ENCODE measurements at places on chromosomes 3 and 15.
A peak's percentile ranks its signal among the peaks of the same experiment; 100 is the strongest.

GRCh38 chr3:196749125-196749524 is 9.5 kb downstream of the PAK2 start:
- no peak for DNase-seq

DNA sequence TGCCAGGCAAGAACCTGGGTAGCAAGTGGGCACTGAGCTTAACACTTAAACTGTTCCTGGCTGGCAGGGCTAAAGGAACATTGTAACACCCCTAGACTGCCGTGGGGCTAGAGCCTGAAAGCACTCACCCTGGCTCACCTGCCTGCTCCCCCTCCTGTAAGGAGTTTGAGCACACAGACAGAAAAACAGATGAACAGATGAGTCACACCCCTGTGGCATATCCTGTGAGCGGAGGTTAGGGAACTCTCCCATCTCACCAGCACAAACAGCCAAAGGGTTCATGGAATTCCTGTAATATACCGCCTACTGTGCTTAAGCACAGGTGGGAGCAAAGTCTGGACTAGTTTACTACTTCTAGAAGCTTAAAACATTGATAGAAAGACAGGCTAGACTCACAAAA is 300.1 kb downstream of the ROBO1 start:
- no peak for DNase-seq

GRCh38 chr3:48662753-48663488 is at the start of gene CELSR3:
TSS of gene CELSR3 (minus strand) at chr3:48662886. CDS start at chr3:48662634, 252 bp downstream.
- DNase-seq, result no peak

GRCh38 chr15:73518876-73519733 is 76.1 kb downstream of the REC114 start:
- DNase-seq, result no peak

GRCh38 chr15:74548241-74548640 is 7.2 kb downstream of the ARID3B start:
- DNase-seq, result no peak

GRCh38 chr3:185900228-185900627 is 37.6 kb downstream of the TRA2B start:
- DNase-seq, result no peak

- DNase-seq, result no peak
Observed at GRCh38 chr3:194865615-194866014, 179.9 kb downstream of the FAM43A start.

DNA sequence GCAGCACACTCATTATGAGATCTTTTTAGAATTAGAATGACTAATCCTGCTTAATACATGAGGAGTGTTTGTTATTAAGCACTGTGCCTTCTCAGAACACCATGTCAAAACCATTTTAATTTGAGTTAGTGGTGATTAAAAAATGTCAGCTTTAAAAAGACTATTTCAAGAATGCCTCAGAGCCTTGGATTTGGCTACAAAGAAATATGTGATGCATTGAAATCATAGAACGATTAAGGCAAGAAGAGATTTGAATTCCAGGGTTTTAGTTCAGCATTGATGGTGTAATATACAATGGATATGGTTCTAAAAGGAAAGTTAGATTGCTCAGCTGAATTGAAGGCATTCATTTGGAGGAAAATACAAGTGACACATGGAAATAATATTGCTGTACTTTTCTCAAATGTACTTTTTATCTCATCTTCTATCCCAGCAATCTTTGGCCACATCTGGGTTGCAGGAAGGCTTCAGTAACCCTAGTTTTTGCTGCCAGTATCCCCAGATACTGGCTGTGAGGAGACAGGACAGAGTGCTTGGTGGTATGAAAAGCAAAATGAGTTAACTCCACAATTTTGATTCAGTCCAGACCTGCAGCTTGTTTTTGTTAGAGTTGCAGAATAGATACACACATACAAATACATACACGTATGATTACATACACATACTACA is 303.8 kb downstream of the CLSTN2 start:
- no peak for DNase-seq

GRCh38 chr3:162584986-162585385 is 1088.4 kb downstream of the OTOL1 start:
- no peak for DNase-seq

DNA sequence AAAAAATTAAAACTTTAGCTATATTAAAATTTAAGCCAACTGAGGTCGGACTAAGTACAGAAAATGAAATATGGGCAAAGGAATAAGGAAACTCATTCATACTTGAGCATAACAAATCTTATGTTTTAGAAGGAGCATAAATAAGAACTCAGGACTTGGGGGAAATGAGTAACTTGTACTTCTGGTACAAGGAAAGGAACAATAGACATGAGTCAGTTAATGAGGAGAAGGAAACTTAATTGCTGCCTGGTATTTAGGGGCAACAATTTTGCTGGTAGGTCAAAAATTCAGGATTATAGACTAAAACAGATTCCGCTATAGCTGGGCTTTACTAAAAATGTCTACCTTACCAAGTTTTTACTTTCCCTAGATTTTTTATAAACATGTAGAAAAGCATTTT is 113.1 kb downstream of the MYO5A start:
- no peak for DNase-seq

DNA sequence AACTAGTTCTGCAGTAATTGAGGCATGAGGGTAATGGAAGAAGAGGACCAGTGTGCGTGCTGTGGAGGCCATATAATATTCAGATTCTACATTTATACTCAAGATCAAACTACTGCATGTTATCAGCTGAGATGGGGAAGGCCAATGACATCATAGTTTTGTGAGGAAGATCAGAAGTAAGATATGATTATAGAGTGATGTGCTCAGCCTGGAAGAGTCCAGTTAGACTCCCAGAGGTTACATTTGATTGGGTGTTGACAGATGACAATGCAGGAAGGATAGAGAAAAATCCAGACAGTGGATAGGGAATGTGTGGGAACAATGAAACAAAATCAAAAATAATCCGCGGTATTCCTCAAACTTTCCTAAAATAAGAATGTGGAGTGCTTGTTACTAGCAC is 35.4 kb downstream of the GOLIM4 start:
- no peak for DNase-seq

DNA sequence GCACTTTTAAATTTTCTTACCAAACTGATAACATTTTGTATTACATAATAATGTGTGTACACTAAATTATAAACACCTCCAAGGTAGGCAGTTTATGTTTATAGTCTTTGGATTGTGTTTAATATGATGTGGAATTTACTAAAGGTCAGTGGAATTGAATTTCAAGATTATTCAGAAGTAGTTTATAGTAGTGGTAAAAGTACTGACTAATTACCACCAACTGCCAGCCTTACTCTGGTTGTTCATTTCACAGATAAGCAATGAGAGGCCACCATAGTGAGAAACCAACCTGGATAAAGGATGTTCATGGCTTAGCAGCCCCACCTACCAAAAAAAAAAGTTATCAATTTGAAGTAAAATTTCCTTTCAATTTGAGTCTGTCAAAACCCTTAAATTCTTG is 54.0 kb upstream of the EIF5A2 start:
- no peak for DNase-seq

DNA sequence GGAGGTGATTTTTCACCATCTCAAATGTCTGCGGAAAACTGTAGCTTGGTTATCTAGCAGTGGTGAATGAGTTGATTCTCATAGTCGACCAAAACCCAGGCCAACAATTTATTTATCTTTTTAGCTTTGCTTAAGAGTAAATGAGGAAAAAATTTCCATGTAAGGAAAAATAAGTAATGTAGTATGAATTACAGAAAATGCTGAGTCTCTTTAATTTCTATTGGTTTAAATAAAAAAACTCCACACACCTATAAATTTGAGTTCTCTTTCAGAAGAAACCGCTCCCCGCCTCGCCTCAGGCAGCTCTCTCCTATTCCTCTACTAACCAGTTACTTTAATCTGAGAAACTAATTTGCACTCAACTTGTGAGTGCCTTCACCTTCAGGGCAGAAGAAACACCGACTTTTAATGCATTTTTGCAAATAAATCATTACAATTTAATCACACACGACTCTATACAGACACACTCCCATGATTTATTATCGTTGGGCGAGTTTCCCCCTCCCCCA is 540 bp upstream of the RSRC1 start:
- no peak for DNase-seq

- no peak for DNase-seq
Observed at GRCh38 chr3:25831578-25831977, 41.7 kb downstream of the OXSM start.

DNA sequence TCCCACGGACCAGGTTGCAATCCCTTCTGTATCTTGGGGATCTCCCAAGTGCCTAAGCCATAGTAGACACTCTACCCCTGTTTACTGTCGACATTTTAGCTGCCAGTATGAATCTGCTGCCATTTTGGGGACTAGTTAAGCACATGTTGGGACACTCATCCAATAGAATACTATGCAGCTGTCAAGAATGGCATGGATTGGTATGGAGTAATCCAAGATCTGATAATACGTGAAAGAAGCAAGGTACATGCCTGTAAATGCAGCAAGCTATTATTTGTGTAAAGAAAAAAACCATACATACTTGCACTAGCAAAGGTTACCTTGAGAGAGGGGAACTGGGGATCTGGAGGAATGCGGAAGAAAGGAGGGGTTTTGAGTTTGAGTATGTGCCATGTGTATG is 129.3 kb downstream of the SMAD6 start:
- DNase-seq, result no peak

GRCh38 chr3:20914310-20914709 is 728.3 kb upstream of the SGO1 start:
- no peak for DNase-seq

DNA sequence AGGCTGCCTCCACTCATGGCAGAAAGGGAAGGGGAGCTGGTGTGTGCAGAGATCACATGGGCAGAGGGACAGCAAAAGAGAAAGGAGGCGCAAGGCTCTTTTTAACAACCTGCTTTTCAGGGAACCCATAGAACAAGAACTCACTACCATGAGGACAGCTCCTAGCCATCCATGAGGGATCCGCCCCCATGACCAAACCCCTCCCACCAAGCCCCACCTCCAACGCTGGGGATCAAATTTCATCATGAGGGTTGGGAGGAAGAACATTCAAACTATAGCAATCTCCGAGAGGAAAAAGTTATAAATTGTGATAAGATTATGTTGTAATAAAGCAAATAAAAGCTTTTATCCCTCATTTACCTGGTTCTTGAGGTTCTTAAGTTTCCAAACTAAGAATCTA is 84.7 kb upstream of the LMCD1 start:
- DNase-seq, result no peak

DNA sequence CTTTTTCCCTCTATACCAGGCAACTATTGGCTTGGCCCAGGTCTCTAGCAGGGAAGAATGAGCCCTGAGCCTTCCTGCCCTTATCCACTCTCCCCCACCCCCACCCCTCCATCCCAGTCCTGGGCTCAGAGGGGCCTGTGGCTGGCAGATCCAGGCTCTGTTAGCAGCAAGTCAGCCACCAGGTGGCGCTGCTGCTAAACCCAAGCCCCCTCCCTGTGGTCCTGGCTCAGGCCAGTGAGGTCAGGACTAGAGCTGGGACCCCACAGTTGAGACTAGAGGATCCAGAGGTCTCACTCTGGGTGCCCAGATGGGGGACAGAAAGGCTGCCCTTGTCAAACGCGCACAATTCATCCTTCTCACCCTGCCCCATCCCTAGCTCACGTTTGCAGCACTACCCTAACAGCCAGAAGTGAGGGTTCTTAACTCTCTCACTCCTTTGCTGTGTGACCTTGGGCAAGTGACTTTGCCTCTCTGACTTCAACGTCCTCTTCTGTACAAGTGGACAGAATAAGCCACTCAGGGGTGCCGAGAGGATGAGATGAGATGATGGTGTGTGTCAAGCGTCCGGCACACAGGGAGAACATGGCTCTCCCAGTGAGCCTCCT is 46.8 kb upstream of the SLC6A1 start:
- DNase-seq, result peak; percentile 22

GRCh38 chr15:69468241-69469121 is 15.9 kb downstream of the RPLP1 start:
- DNase-seq, result no peak

GRCh38 chr3:192929755-192930547 is 12.3 kb upstream of the MB21D2 start:
- no peak for DNase-seq

GRCh38 chr15:71296315-71296679 is 181.0 kb downstream of the THSD4 start:
- no peak for DNase-seq

DNA sequence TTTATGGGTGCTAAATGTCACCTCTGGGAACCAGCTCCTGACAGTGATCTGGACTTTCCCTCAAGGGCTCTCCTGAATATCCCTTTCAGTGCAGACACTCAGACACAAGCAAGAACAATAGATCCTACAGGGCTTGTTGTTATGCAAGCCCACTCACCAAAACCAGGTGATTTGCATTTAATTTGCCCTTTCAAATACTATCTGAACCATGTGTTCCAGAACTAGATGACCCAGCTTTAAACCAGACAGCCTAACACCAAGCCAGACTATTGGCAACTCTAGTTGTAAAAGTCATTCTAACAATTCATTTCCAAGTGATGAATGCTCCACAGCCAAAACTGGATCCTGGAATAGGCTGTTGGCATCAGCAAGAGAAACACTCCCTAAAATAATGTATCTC is 5.6 kb upstream of the ATP8B4 start:
- no peak for DNase-seq

- DNase-seq, result no peak
Observed at GRCh38 chr15:86906376-86906775, 826.7 kb downstream of the AGBL1 start.

GRCh38 chr15:93063262-93063671 is 25.7 kb downstream of the RGMA start:
- no peak for DNase-seq

GRCh38 chr15:93111451-93111850 is 22.4 kb upstream of the RGMA start:
- no peak for DNase-seq

- no peak for DNase-seq
Observed at GRCh38 chr3:156718622-156719306, 44.4 kb downstream of the TIPARP start.

DNA sequence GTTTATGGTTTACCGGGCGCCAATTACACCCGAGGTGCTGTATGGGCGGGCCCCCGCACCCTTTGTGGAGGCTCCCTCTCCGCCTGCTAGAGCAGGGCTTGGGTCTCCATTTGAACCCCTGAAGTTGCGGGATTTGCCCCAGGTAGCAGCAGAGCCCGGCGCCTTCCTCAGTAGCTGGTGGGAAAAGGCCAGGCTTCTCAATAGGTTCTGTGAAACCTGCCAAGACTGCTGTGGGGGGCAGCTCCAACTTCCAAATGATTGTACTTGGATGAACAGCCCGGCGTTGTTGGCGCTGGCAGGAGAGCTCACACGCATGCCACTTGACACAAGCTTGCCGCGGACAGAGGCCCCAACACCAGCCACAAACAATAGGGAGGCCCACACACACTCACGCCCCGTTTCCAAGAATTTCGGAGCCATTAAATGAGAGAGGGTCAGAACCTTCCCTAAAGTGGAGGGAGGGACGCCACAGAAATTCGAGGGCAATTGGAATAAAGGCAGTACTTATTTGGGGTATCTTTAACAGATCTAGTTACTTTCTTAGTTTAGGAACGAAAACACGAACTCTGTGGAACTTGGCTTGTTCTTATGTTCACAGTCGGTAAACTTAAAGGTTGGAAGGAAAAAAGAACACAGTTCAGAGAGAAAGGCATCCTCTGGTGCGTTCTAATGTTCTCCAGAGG is 1.4 kb downstream of the EPHB3 start:
- no peak for DNase-seq

DNA sequence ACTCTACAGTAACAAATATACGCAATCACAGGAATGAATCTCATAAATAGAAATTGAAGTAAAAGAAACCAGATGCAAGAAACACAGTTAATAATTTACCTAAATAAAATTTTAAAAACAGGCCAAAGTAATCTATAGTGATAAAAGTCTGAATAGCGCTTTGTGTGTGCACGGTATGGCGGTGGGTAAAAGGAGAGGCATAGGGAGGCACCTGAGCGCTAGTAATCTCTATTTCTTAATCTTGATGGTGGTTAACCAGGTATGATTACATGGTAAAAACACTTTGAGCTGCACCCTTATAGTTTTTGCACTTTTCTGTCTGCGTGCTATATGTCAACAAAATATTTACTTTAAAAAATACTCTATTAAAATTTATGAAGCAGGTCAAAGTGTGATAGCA is 198.1 kb upstream of the SATB1 start:
- DNase-seq, result no peak
